ENCODE measurements at places on chromosomes 5 and 9.

DNA sequence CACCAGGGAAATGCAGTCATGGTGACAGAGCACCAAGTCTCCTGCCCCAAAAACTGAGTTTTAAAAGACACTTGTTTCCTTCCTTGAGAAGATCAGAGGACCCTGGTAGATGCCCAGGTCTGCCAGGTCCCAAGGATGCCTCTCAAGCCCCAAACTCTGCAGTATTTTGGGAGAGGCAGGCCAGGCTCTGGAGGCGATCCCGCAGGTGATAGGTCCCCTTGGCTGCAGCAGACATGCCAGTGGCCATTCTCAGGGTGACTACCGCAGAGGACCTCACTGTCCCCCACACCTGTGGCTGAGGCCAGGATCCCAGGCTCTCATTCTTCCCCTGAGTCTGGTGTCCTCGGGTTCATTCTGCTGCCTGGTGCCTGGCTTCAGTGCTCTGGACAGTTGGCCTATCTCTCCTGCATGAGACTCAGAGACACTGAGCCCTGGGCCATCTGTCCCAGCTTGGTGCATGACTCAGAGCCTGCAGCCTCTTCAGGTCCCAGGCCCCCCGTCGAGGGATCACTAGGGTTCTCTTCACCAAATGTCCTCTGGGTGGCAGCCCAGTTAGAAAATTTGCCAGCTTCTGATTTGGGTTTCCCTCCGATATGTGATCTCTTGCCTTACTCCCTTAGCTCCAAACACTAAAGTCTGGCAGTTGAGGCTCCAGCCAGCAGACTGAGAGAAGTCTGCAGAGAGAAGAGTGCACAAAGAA lies 59.7 kb upstream of the GARNL3 start:
- no peak for DNase-seq

GRCh38 chr5:41748631-41749030 lies 121.6 kb downstream of the OXCT1 start:
- DNase-seq = peak; percentile 90

- no peak for DNase-seq
These were observed 59.6 kb downstream of the SNCAIP start for GRCh38 chr5:122371511-122372151.

GRCh38 chr5:127153521-127153920 lies 80.2 kb upstream of the C5orf63 start:
- DNase-seq = no peak

- DNase-seq = no peak
These were observed 97.4 kb downstream of the HINT1 start for GRCh38 chr5:131067636-131068035.
